ENCODE measurements at places on chromosomes 11 and 22.

GRCh38 chr22:17218341-17218740 lies 894 bp downstream of the ADA2 start:
- DNase-seq: no peak

- no peak for DNase-seq
Observed at GRCh38 chr11:36718451-36718850, 120.4 kb upstream of the RAG2 start.

DNA sequence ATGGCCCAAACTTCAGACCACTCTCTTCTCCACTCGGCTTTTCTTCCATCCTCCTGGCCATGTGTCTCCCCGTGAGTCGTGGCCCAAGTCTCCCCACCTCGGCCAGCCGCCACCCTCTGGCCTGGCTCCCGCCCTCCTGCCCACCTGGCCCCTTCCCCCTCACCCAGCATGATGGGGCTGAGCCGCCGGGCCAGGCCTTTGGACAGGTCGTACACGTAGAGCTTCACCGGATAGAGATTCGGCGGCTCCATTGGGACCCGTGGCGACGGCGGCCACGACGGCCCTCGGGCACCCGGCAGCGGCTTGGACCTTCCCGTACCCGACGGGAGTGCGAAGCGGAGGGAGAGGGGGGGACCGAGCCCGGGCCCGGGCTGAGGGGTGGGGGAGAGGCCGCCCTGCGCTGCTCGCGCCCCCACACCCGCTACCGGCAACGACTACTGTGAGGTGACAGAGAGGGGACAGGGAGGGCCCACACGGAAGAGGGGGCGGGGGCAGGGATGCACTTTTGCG lies at the start of gene DESI1:
Gene DESI1 (minus strand): TSS at position 455 of the 510 bp plus-strand sequence. CDS start 204 bp downstream, at position 251.
- DNase-seq: peak; percentile 45

DNA sequence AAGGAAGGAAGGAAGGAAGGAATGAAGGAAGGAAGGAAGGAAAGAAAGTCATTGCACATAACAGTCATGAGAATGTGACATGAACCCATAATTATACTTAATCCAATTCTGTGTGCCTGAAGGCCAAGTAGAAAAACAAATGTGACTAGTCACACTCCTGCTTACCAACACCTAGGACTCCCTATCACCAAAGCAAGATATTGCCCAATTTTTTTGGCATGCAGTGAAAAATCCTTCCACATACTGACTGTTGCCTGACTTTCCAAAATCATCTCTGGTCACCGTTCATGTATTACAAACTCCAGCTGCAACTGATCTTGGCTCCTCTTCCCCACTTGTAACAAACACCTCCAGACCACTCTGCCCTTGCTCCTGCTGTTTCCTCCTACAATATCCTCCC lies 516.8 kb downstream of the OPCML start:
- DNase-seq: no peak

GRCh38 chr22:42438293-42438650 lies 6.1 kb upstream of the NFAM1 start:
- DNase-seq: no peak

DNA sequence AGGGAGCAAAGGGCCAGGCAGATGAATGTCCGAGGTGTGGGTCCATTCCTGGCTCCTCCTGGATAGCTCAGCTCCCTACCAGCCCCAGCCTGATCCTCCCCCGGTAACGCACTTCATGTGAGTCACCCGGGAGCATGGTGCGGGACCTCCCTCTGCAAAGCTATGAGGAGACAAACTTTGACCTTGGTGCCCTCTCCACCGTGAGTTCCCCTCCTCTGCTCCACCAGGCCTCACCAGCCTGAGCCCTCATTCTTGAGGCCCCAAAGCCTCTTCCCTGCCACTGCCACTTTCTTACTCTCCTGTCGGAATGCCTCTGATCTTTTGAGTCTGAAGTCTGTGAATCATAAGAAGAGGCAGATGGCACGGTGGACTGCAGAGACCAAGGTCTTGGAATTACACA lies 37.4 kb upstream of the CD82 start:
- no peak for DNase-seq

- peak; percentile 68 for DNase-seq
Observed at GRCh38 chr22:43812149-43812842, at the start of gene EFCAB6. TSS of gene EFCAB6 (minus strand) at chr22:43812305. CDS start at chr22:43782318, 29,987 bp downstream.

DNA sequence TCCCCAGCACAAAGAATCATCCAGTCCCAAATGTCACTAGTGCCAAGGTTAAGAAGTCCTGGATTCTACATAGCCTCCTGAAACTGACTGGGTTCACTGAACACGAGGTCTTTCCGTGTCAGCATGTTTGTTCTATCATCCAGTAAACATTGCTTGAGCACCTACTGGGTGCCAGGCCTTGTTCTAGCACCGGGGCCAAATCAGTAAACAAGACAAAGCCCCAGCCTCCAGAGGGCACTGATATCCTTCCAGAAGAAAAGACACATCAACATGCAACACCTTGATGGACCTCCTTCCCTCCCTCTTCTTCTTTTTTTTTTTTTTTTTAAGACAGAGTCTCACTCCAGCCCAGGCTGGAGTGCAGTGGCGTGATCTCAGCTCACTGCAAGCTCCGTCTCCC lies 26.9 kb downstream of the TPST2 start:
- no peak for DNase-seq

- peak; percentile 64 for DNase-seq
Observed at GRCh38 chr11:62061356-62062222, 62.2 kb upstream of the INCENP start.

DNA sequence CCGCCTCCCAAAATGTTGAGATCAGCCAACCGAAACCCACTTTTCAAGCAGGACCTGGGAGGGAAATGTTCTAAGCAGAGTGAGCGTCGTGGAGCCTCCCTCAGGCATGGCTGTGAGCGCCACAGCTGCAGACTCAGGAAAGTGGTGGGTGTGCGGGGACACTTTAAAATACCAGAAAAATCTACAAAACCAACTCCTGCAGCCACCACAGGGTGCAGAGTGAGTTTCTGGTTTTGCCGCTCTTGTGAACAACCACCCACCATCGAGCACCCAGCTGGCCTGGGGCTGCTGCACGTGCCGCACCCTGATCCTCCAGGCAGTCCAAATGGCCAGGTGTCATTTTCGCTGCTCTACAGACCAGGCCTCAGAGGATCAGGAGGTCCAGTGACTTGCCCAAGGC lies 46.9 kb downstream of the CELSR1 start:
- DNase-seq: no peak

DNA sequence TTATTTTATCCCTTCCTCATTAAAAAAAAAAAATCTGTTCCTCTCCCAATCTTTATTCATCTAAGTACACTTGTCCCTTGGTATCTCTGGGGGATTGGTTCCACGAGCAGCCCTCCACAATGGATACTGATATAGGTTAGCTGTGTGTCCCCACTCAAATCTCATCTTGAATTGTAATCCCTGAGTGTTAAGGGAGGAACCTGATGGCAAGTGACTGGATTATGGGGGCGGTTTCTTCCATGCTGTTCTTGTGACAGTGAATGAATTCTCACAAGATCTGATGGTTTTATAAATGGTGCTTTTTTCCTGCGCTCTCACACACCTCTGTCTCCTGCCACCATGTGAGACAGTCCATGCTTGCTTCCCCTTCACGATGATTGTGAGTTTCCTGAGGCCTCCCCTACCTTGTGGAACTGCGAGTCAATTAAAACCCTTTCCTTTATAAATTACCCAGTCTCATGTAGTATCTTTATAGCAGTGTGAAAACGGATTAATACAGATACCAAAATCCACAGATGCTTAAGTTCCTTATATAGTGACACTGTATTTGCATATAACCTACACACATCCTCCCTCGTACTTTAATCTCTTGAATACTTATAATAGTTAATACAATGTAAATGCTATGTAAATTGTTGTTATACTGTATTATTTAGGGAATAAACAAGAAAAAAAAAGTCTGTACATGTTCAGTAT lies 62.0 kb downstream of the PACS1 start:
- no peak for DNase-seq

GRCh38 chr11:10628508-10629236 lies 60.2 kb upstream of the LYVE1 start:
- DNase-seq: no peak

DNA sequence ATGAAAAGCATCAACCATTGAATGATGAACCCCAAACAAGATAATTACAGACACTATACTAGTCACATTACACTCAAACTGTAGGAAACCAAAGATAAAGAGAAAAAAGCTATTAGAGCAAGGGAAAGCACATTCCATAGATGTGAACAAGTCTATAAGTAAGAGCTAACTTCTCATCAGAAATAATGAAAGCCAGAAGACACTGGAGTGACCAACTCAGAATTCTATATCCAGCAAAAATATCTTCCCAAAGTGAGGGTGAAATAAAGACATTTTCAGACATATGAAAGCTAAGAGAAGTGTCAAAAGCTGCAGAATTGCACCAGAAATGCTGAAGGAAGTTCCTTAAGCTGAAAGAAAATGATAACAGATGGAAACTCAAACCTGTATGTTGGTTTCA lies 17.3 kb downstream of the FCHSD2 start:
- no peak for DNase-seq

DNA sequence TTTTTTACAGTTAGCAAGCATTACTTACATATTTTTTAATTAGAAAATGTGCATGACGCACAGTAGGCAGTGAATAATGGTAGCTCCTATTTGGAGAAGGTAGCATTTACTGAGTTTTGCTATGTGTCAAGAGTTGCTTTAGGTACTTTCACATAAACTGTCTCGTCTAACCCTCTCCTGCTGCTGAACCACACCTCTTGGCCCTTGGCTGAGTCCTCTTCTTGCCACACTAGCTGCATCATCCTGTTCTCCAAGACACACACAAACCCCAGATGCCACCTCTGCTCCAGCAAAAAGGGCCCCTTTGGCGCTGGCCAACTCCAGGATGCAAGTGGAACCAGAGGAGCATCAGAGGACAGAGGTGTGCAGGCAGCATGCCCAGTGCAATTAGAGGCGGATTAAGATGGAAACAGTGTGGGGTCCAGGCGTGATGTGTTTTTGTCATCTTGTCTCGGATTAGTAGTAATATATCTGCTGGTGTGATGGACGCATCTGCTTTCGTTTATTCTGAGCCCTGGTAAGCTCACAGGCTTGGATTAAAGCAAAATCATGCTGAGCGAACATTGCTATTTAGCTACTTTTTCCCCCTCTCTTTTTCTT lies 367.0 kb upstream of the CADM1 start:
- no peak for DNase-seq

DNA sequence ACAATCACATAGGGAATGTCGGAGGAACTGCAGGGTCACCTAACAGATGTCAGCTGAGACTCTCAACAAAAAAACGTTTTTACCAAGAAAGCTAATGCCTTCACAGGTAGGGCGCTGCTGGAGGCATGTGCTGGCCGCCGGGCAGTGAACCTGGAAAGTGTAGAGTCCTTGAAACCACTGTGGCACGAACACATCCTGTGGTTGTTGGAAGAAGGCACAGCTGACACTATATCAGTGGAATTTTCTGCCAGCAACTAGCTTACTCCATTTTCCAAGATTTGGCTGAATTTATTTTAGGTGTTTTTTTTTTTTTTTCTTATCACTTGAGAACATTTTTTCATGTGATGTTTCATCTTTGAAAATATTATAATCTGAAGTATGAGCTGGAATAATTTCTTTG lies 14.2 kb downstream of the TRMU start:
- no peak for DNase-seq

DNA sequence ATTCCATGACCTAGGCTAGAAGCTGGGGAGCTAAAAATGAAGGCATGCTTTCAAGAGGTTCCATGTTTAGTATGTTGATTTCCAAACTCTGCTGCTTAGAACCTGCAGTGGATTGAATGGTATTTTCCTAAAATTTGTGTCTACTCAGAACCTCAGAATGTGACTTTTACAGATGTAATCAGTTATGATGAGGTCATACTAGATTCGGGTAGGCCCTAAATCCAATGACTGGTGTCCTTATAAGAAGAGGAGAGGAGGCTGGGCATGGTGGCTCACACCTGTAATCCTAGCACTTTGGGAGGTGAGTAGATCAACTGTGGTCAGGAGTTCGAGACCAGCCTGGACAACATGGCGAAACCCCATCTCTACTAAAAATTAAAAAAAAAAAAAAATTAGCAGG lies 3.5 kb upstream of the FEZ1 start:
- no peak for DNase-seq

GRCh38 chr22:34998921-34999320 lies 67.0 kb upstream of the ISX start:
- no peak for DNase-seq

DNA sequence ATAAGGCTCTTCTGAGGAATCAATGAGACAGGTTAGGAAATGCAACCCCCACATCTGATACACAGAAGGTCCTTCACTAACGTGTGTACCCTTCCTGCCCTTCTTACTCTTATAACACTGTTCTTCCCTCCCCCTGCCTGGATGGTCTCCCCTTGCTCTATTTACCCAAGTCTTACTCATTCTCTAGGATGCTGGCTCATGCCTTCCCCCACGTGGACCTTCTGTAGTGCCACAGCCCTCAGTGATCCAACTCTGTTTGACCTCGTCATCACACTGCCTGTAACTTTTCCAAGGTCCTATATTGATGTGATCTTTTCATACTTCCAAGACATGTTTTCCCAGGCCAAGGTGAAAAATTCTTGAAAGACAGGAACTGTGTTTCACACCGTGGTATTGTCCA lies 79.8 kb downstream of the C11orf58 start:
- DNase-seq: no peak

GRCh38 chr11:78922859-78923625 lies 348.4 kb upstream of the NARS2 start:
- no peak for DNase-seq

- no peak for DNase-seq
Observed at GRCh38 chr11:77207019-77207485, 79.0 kb downstream of the MYO7A start.

- no peak for DNase-seq
Observed at GRCh38 chr11:118596224-118597146, 10.9 kb upstream of the PHLDB1 start.

- DNase-seq: no peak
Observed at GRCh38 chr11:134275534-134276395, at the start of gene GLB1L3. TSS of gene GLB1L3 (plus strand) at chr11:134276379. CDS start at chr11:134276741, 362 bp downstream.

- no peak for DNase-seq
Observed at GRCh38 chr22:38135133-38135706, 24.7 kb upstream of the BAIAP2L2 start.

GRCh38 chr22:44701187-44701790 lies 715 bp upstream of the PRR5 start:
- DNase-seq: no peak

DNA sequence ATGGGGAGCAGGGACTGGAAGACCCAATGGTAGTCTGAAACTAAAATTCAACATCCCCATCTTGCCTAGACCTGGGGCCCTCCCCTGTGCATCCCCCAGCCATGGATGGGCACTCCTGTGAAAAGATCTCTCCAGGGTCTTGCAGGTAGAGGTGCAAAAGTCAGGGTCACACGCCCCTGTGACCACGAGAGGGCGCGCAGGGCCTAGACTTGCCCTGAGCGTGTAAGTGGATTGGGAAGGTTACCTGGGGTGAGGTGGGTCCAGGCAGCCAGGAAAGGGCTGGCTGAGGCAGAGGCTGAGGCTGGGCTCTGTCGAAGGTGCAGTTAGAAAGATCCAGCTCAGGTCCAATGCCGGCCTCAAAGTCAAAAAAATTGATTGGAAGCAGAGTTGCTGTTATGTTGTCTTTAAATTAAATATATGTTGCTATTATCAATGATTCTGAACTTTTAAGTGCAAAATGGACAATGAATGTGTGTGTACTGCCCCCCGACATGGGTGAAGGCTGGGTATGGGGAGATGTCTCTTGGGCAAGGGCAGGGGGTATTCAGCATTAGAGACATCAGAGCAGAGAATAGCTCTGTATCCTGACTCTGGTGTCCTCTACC lies 4.8 kb upstream of the POU2F3 start:
- DNase-seq: peak; percentile 91

GRCh38 chr11:14029971-14030920 lies 67.7 kb downstream of the SPON1 start:
- peak; percentile 53 for DNase-seq

- no peak for DNase-seq
Observed at GRCh38 chr11:57639321-57640067, 10.2 kb downstream of the YPEL4 start.

Measured in HT-29 (cell line).